Activated B cell treated with CpG ODN at 0.5 μM for 24 hours (primary cell): ENCODE measurements at places on chromosomes 13 and 19. TPM values are rescaled to one million over a fixed set of nuclear protein-coding genes. Genes with fewer than 3 reads are reported as not detected.

ATXN8OS gene
- not detected in 2 replicates for total RNA-seq

HSPB6 gene
- not detected in 2 replicates for total RNA-seq

SULT2A1 gene
- total RNA-seq, result not detected in 2 replicates

ARHGAP33 gene
- total RNA-seq, result 9.3 and 15.0 TPM in 2 replicates

C3 gene
- 0.44 and 0.53 TPM in 2 replicates for total RNA-seq

AP2S1 gene
- total RNA-seq, result 74.7 and 81.3 TPM in 2 replicates

KLK11 gene
- not detected in 2 replicates for total RNA-seq

ZNF675 gene
- 27.9 and 34.2 TPM in 2 replicates for total RNA-seq

ZNF471 gene
- total RNA-seq, result 1.8 and 2.1 TPM in 2 replicates

FGF14 gene
- not detected in 2 replicates for total RNA-seq

DNAJC3 gene
- total RNA-seq, result 14.7 and 17.4 TPM in 2 replicates

LSR gene
- 16.4 and 18.0 TPM in 2 replicates for total RNA-seq

RTBDN gene
- not detected in 2 replicates for total RNA-seq

RASIP1 gene
- 0.07 and 0.12 TPM in 2 replicates for total RNA-seq

ZGLP1 gene
- total RNA-seq, result 4.5 and 5.1 TPM in 2 replicates

B3GNT8 gene
- total RNA-seq, result 0.10 and 0.24 TPM in 2 replicates

MEIS3 gene
- not detected in 2 replicates for total RNA-seq

TBXA2R gene
- total RNA-seq, result 0.39 and 0.47 TPM in 2 replicates

ZNF20 gene
- 4.2 and 8.5 TPM in 2 replicates for total RNA-seq

AKT1S1 gene
- 21.3 and 28.7 TPM in 2 replicates for total RNA-seq

COL5A3 gene
- not detected in 2 replicates for total RNA-seq

ACP7 gene
- not detected in 2 replicates for total RNA-seq

CGB2 gene
- not detected in 2 replicates for total RNA-seq

COMP gene
- 0.10 and 0.16 TPM in 2 replicates for total RNA-seq

RPL13A gene
- 6,642 and 7,342 TPM in 2 replicates for total RNA-seq

ZNF540 gene
- total RNA-seq, result 1.9 and 2.9 TPM in 2 replicates

NDFIP2 gene
- total RNA-seq, result 2.8 and 3.8 TPM in 2 replicates

ADAMTS10 gene
- 0.17 and 0.33 TPM in 2 replicates for total RNA-seq

KLK5 gene
- not detected in 2 replicates for total RNA-seq
